ENCODE measurements at places on chromosomes 7 and 10.
A peak's percentile ranks its signal among the peaks of the same experiment; 100 is the strongest.

DNA sequence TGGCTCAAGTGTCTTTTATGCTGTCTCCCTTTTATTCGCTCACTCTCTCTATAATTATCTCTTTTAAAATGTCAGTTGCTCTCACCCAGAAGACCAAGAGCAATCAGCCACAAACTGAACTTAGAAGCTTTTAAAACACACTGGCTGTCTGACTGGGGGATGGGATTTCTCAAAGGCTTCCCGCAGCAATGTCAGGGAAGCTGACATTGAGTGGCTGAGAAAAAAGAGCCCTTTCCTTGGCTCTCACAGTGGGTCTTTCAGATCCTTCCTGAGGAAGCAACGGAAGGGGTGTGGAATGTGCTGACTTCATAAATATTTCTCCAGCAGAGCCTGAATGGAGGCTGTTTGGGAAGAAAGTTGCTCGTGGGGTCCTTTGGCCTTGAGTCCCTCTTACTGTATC is 445.7 kb upstream of the C7orf33 start:
- DNase-seq = no peak

GRCh38 chr7:148983200-148984146 is 44.8 kb downstream of the PDIA4 start:
- peak; percentile 87 for DNase-seq

DNA sequence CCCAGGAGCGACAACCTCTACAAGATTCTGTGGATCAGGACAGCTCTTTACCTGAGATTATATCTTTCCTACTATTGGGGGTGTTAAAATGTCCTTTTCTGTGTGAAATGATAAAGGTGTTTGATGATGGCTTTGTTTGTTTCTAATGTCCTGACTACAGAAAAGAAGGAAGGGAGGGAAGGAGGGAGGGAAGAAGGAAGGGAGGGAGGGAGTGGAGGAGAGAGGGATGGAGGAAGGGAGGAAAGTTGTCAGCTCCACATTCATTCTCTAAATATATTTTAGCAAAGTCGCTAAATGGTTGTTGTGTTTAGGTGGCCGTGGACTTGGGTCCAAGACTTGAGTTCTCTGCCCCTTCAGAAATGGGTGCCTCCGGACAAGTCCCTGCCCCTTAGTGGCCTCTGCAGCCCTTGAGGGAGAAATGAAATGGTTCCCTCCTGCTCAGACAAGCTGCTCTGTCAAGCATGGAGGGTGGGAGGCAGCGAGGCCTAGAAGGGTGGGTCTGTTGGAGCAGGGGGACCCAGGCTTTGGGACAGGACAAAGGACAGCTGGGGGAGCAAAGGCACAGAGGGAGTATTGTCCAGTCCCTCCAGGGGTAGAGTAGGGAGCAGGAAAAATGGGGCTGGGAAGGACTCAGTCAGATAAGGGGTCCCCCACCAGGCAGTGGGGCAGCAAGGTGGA is 4.4 kb downstream of the RGS10 start:
- no peak for DNase-seq

DNA sequence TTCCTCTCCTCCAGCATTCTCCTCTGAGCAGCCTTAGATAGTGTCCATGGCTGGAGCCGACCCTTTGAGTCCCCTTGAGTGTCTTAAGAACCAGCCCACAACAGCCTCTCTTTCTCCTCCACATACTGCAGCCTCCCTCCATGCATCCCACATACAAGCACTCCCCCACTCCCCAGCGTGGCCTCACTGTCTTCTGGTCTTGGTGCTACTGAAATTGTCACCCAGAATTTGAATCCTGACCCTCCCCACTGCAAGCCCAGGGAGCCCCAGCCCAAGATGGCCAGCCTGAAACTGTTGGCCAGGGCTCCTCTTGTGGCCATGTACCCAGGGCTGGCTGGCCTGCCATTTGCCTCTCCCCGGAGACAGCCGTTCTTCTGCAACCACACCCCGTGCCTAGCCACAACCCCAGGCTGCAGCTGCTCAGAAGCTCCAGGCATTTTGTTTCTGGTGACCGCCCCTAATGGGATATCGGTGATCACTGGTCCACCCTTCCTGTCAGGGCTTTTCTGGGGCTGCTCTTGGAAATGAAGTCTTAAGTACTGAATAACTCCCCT is 18.8 kb upstream of the SH2D4B start:
- peak; percentile 43 for DNase-seq

- DNase-seq = no peak
Observed at GRCh38 chr10:29849886-29850285, 209.5 kb downstream of the JCAD start.

GRCh38 chr10:70321897-70322890 is 38.4 kb upstream of the NPFFR1 start:
- peak; percentile 94 for DNase-seq

- DNase-seq = peak; percentile 37
Observed at GRCh38 chr10:123148414-123149161, 652 bp downstream of the HMX2 start.

- no peak for DNase-seq
Observed at GRCh38 chr7:143381427-143382125, 431 bp downstream of the ZYX start.

DNA sequence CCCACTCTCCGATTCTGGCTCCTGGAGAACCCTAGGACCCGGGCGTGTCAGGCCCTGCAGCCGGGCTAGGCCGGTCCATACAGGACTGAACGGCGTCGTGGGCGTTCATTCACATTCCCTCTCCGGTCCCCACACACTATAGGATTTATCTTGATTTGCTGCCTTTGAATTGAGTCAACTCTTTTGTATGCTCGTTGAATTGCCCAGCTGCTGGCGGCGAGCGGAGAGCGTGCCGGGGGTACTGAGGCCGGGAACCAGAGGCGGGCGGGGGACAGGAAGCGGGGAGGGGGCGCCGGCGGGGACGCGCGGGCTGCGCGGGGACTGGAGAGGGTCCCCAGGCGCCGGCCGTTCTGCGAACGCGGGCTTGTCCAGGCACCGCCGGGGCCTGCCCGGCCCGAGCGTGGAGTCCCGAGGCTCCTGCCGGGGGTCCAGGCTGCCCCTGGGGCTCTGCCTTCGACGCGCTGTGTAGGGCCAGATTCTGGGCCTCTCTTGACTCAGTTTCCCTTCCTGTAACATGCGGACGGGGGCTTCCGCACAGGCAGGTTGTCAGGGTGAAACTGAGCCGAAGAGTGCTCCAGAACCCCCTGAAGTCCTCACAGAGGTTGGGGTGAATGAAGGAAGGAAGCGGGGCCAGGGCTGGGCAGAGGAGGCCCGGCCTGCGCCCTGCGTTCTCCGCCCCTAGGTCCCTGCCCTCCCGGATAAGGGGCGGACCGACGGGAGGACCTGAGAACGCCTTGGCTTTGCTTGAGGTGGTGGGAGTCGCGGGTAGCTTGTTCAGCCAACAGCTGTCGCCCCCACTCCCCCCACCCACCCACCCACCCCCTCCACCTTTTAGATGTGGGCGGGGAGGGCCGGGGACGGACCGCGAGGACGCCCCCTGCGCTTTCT is 769 bp upstream of the ELFN1 start:
- no peak for DNase-seq

DNA sequence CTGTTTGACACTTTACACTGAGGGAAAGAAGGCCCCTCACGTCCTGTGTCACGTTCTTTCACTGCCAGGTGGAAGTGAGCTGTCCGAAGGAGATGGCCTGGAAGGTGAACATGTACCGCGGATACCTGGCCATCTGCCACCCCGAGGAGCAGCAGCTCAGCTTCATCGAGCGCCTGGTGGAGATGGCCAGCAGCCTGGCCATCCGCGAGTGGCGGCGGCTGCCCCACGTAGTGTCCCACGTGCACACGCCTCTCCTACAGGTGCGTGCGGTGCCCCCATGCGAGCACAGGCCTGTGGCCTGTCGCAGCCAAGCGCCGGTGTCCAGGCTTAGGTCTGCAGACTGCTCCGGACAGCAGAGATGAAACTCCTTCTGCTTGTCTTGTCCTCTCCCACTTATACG is 103.4 kb downstream of the TRRAP start:
- no peak for DNase-seq

- no peak for DNase-seq
Observed at GRCh38 chr7:19610194-19610943, 98.5 kb downstream of the POLR1F start.

DNA sequence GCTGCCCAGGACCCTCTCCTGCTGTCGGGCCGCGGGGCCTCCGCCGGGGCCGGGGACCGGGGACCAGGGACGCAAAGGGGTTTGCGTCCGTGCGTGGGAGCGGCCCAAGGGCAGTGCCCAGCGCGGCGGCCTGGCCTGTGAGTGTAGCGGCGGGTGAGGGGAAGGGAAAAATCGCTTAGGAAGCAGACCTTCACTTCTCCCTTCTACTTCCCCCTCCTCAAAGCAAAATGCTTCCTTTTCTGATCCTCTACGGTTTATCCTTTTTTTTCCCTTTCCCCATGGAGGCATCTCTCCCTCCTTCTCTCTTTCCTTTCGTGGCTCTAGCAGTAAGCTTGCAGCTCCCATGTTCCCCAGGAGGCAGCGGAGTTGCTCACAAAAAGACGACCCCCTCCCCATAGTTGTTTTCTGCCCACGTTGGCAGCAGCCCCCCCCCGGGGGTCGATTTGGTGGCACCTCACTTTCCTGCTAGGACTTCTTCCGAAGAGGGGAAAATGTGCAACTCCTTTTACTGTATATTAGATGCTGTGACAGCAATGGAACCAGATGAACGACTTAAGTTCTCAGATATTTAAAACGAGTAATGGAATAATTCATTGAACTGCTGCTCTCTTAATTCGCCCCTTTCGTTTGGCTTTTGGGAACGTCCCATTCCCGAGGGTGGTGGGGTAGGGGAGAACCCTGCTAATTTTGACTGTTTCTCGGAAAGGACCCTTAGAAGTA is 724 bp downstream of the CAPZA2 start:
- peak; percentile 60 for DNase-seq

DNA sequence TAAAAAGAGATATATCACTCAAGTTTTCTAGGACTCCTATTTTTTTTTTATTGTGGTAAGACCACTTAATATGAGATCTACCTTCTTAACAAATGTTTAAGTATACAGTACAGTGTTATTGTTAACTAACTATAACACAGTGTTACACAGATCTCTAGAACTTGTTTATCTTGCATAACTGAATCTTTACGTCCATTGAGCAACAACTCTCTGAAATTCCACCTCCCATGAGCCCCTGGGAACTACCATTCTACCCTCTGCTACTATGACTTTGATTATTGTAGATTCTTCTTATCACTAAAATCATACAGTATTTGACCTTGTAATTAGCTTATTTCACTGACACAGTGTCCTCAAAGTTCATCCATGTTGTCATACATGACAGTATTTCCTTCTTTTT is 22.5 kb upstream of the REEP3 start:
- no peak for DNase-seq

- no peak for DNase-seq
Observed at GRCh38 chr7:138713191-138713590, 12.0 kb upstream of the SVOPL start.

DNA sequence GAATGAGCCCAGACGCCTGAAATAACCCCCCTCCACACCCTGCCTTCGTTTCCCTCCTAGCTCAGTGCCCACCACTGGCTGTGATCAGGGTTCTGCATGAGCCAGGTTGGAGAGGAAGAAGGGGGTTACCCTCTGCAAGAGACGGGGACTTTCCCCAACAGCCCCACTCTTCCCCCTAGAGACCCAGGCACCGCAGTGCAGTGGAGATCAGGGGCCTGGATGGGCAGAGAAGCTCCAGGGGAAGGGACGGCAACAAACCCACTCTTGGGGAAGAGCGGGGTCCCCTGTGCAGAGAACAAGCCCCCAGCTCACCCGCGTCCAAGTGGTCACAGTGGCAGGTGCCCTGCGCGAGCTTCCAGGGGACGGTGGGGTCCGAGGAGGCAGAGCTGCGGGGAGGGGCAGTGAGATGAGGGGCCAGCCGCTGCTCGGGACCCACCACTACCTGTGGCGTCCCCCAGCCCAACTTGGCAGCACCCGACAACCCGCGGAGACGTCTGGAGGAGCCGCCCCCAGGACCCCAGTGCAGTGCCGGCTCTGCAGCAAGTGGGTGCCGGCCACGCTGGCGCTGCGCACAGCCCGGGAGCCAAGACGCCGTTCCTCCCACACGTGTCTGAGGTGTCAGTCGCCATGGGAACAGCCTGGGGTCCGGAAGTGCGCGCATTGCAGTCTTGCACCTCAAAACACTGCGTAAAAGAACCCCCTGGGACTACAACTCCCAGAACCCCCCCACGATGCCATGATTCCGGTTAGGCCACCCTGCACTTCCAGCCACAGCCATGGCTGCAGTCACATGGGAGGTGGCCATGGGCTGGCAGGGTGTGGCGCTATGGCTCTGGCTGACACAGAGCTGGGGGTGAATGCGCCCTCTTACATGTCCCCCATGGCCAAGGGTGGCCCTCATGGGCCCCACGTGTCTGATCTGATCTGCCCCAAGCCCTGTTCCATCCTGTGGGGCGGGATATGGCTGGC is 45.8 kb upstream of the WIPI2 start:
- DNase-seq = peak; percentile 26

DNA sequence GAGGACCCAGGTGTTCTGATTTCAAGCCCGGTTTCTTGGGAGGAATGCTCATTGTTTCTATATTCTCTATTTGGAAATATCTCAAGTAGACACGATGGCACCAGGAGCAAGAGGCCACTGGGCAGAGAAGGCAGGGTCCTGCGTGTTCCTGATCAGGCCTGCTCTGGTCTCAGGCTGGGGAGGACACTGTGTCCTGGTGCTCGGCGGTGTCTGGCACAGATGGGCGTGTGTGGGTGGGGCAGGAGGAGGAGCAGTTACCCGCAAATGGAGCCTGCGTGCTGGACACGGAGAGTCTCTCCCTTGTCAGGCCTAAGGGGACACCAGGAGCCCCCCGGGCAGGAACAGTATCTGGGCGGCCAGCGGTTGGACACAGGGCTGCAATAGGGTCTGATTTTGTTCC is 25.9 kb upstream of the GOLGA7B start:
- DNase-seq = no peak

GRCh38 chr10:73899423-73899822 is 11.5 kb upstream of the PLAU start:
- DNase-seq = no peak

- DNase-seq = no peak
Observed at GRCh38 chr7:48244864-48245271, 73.6 kb downstream of the ABCA13 start.

GRCh38 chr7:128888756-128889095 is 21.8 kb downstream of the KCP start:
- no peak for DNase-seq

GRCh38 chr7:39946693-39947092 is 3.4 kb upstream of the CDK13 start:
- DNase-seq = no peak

- no peak for DNase-seq
Observed at GRCh38 chr10:70201105-70201504, 30.8 kb upstream of the SAR1A start.

DNA sequence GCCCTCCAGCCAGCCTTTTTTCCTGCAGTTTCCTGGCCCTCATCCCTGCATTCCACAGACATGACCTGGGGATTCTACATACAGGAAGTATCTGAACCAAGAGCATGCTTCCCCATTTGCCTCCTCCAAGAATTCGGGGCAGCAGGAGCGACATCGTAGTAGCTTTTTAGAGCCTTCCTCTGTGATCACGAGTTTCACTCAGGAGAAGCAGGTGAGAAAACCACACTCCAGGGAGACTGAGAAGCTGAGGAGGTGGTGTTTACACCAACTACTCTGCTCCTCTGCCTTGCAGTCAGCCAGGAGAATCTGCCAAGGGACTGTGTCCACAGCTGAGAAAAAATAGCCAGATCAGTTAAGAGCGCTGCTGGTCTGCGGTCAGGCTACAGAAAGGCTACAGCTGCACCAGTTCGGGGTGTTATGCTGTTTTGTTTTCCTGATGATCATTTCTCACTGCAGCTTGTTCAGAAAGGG is 54.1 kb downstream of the HSPA12A start:
- no peak for DNase-seq

- no peak for DNase-seq
Observed at GRCh38 chr10:6034371-6034770, 27.8 kb downstream of the IL2RA start.
